GM23338 (cell line): ENCODE measurements at places on chromosomes 5 and 9. TPM values are rescaled to one million over a fixed set of nuclear protein-coding genes. Genes with fewer than 3 reads are reported as not detected.

The TSSK1B gene
- 0.52 TPM in 1 of 2 replicates, not detected in the other for total RNA-seq

DNA sequence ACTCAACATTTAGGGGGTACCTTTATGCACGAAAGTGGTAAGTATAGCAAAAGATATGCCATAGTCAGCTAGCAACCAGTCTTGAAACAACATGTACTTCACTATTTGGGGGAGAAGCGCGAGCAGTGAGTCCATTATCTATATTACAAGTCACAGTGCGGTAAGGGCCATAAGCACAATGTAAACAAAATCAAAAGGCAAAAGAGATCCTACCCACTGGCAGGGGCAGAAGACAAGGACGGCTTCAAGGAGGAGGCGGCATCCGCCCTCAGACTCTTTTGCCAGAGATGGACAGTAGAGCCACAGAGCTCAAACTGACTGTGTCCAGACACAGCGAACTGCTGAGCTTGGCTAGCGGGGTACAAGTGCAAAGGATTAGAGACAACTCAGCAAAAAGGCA, 9.6 kb downstream of the MAPK9 start:
- DNase-seq = no peak

GRCh38 chr9:96031366-96031824, 155.9 kb downstream of the ERCC6L2 start:
- DNase-seq = no peak

GRCh38 chr5:159559337-159559736, 229.1 kb upstream of the IL12B start:
- no peak for DNase-seq

DNA sequence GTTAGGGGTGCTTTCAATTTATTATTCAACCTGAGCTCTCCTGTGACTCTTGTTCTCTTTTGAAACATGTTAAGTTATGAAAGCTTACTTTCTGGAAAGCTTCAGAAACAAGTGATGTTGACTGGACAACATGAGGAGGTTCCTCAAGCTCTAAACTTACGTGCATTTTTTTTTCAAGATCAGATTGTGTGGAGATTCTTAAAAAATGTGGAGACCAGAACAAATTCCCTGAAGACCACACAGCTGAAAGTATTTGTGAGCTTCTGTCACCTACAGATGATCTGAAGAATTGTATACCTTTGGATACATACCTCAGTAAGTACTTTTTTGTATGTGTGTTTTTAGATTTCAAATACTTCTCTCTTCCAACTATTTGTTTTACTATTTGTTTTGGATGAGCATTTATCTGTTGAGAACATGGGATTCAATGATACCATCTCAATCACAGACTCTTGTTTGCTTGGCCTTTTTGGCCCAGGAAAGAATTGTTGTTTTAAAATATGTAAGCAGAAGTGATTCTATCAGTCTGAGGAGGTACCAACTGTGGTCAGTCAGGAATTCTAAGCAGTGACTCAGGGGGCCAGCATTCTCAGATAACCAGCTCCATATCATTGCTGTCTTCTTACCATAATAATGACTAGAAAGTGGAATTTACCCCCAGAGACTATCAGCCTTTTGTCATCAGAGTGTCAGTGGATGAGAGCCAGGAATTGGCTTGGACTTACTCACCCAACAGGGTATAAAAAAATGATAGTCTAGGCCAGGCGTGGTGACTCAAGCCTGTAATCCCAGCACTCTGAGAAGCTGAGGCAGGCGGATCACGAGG, 34.4 kb upstream of the GLIPR2 start:
- DNase-seq = no peak

DNA sequence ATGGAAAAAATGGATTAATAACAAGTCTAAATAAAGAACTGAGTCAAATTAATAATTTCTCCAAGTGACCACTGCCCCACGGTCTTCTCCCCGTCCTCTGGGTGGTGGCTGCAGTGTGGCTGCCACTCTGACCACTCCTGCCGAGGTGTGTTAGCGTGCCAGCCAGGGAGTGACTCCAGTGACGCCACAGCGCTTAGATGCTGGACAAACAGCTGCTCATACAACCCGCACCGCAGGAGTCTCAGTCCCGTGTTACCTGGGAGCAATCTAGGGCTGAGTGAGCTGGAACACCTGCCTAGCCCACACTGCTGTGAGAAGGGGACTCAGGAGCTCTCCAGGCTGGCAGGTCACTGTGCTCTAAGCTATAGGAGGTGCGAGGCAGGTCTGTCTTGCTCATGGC, 10.2 kb downstream of the MAPK9 start:
- DNase-seq = no peak

DNA sequence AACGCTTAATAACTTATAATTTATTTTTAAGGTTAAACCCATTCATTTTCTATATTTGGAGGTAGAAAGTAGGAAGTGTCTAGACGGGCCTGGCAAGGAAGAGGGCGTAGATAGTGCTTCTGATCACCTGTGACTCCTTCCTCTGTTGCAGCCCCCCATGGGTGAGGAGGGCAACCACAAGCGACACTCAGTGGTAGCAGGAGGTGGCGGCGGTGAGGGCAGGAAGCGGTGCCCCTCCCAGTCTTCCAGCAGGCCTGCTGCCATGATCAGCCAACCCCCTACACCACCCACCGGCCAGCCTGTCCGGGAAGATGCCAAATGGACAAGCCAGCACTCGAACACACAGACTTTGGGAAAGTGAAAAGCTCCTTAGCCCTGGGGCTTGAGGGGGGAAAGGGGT, 36.7 kb downstream of the FAXDC2 start:
- no peak for DNase-seq

The SLC6A7 gene
- total RNA-seq = not detected in 2 replicates

The ADGRV1 gene
- 139 and 149 TPM in 2 replicates for total RNA-seq

DNA sequence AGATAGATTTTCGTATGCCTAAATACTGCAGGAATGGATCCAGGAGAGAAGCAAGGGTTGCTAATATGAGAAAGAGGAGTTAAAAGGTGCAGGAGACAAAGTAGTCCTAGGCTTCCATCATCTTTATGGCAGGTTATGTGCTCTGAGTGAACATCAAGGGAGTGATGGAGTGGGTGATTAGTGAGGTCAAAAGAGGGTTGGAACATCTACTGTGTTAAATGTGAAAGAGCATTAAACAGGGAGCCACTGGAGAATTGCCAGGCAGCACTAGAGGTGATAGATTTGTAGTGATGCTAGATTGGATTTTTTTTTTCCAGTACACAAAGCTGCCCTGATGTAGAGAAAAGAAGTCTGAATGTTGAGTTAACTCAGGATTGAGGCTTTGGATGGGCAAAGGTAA, 199.3 kb downstream of the NMUR2 start:
- DNase-seq = no peak

DNA sequence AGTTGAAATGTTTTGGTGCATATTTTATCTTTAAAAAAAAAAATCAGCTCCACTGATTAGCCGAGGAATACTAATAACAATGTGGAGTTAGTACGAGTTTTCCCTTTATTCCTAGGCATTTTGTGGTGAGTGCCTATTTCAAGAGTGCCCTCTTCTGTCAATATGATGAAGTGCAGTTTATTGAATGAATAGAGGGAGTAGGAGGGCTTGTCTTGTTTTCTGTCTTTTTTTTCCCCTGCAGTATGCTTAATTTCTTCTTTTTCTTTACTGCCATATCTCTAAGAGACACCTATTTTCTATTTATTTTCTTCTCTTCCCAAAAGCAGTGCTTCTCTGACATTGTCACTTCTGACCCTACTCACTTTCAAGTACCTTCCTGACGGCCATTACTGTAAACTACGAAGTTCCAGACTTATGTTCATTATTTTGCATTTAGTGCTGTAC, 169.6 kb upstream of the PITX1 start:
- peak; percentile 59 for DNase-seq

DNA sequence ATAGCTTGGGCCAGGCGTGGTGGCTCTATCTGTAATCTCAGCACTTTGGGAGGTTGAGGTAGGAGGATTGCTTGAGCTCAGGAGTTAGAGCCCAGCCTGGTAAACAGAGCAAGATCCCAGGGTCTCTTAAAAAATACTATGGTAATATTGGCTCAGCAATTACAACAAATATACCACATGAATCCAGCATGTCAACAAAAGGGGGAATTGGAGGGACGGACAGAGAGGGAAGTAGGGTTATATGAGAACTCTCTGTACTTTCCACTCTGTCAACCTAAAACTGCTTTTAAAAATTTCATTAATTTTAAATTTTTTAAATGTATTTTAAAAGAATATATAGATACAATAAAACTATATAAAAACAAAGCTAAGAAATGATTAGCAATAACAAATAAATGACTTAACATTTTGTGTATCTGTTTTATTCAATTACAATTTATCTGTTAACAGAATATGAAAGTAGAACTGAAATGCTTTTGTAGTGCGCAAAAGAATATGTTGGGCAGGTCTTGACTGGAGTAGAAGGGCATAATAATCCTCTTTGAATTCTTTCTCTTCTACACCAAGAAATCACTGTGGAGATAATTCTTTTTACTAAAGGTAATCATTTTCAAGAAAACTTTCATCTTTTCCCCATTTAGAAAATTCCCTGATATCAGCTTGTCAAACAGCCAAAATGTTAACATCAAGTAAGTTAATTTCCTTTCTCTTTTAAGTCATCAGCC, 12.9 kb upstream of the CDC42SE2 start:
- no peak for DNase-seq

The ALG2 gene
- total RNA-seq = 34.3 and 39.7 TPM in 2 replicates

DNA sequence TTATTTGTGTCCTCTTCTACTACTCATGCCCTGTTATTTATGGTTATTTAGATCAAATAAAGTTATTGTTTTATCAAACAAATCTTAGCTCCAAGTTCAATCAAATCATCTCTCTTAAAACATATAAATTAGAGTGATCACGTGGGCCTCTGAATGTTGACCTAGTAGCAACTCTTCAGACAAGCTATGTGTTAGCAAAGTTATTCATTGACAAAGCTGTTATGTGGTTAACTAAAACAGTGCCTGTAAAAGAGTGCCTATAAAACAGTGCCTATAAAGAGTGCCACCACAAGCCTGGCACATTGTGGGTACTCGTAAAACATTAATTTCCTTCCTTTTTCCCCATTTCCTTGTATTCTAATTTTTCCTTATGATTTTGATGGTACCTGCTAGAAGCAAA, 421.9 kb downstream of the HCN1 start:
- DNase-seq = no peak

GRCh38 chr5:135204151-135204600, 170.1 kb upstream of the PITX1 start:
- peak; percentile 54 for DNase-seq

The C6 gene
- total RNA-seq = not detected in 2 replicates

The LMX1B gene
- total RNA-seq = 0.21 TPM in 1 of 2 replicates, not detected in the other

DNA sequence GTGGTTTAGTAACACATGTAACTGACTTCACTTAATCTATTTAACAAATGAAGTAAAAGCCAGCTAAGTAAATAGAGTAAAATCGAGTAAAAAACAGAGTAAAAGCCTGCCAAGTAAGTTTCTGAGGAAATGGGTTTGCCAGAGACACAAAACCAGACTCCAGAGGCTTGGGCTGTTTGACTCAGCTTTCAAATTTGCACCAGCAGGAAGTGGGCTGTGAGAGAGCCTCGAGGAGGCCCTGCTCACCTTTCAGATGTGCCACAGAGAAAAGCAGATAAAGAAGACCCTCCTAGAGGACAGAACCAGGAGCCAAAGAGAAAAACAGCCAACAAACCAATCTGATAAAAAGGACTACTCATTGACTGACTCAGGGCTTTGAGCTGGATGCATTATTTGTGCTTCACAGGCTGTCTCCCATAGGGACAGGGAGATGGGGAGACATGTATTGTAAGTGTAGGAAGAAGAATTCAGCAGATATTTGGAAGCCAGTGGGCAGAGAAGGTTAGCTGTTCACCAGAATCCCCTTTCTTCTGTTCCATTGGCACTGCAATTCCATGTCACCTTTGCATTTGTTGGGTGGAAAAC, 14.4 kb upstream of the AMACR start:
- DNase-seq = no peak

- no peak for DNase-seq
Observed at GRCh38 chr5:144040615-144041305, 129.7 kb downstream of the YIPF5 start.

GRCh38 chr5:57277085-57277484, 103.2 kb downstream of the GPBP1 start:
- DNase-seq = peak; percentile 42

The PCDHB14 gene
- 3.2 and 4.1 TPM in 2 replicates for total RNA-seq

DNA sequence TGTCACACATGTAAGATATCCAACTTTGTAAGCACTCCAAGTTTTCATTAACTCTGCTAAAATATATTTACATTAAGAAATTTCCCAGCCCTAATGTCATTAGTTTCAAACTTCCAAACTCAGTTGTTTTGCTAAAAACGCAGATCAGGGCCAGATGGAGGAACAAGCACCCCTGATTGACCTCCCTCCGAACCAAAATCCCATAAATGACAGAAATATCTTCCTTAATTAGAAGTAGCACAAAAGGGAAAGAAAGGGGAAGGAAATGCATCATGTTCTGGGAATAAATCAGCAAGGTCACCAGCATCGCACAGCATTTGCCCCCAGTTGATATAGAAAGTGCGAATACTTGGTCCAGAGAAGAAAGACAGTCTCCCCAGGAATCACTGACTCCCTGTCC, 61.4 kb upstream of the RUFY1 start:
- DNase-seq = no peak

GRCh38 chr5:71623221-71623794, 36.2 kb downstream of the MCCC2 start:
- DNase-seq = no peak

The SLC34A3 gene
- not detected in 2 replicates for total RNA-seq

GRCh38 chr5:139904816-139905661, 109.4 kb downstream of the PSD2 start:
- DNase-seq = peak; percentile 82

DNA sequence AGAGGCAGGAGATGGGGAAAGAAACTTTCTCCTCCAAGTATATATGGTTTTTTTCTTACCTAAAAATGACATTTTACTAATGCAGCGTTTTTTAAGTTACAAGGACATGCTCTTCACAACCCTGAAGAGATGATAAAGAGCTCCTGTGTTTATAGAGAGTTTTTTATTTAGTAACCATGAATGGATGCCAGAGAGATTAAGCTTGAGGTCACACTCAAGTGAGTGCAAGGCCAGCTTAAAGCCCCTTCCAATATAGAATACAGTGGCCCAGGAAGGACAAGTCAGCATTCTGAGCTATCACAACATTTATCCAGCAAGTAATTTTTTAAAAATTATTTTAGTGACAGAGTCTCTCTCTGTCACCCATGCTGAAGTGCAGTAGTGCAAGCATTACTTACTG, 6.7 kb upstream of the HAVCR2 start:
- no peak for DNase-seq

- DNase-seq = peak; percentile 6
Observed at GRCh38 chr9:117783828-117784227, 79.6 kb downstream of the TLR4 start.

The BTNL3 gene
- not detected in 2 replicates for total RNA-seq

DNA sequence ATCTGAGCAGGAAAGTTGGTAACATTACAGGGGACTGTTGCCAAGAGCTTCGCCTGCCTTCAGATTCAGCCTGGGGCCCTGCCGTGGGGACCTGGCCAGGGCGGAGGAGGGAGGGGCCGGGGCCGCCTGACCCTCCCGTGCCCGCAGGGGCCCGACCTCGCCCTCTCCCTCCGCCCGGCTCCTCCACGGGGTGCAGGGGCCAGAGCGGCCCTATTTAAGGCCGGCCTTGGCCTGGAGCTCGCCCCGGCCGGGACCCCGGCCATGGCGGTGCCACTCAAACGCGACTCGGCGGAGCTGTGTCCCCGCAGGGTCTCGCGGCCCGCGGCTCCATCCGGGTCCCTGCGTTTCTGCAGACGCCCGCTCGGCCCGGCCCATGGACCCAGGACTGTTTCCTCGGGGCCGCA, 757 bp downstream of the TMEM250 start:
- DNase-seq = peak; percentile 35

The C1QTNF2 gene
- total RNA-seq = 0.27 and 0.56 TPM in 2 replicates
